ENCODE measurements at places on chromosomes 13 and 19.

DNA sequence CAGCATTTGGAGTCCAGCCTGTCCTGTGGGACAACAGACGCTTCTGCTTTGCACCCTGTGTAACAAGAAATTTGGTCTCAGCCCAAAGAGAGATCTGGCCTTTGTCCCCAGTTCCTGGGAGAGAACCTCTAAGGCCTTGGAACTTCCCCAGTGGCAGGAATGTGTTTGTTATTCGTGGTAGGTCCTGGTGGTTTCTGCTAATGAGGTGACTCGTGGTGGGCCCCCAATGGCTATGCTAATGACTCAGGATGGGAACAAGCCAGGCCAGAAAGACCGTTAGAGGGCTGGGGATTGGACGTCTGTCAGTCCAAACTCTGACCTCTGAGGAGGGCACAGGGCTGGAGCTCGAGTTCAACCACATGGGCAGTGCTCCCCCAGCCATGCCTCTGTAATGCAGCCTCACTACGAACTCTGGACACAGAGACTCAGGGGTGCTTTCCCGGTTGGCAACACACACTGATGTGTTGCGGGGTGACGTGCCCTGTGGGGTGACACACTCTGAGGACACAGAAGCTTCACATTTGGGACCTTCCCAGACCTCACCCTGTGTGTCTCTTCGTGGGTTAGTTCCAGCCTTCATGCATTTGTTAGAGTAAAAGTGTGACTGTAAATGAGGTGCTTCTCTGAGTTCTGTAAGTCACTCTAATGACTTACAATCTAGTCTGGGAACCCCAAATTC, 38.9 kb downstream of the TEX29 start:
- DNase-seq, result no peak

DNA sequence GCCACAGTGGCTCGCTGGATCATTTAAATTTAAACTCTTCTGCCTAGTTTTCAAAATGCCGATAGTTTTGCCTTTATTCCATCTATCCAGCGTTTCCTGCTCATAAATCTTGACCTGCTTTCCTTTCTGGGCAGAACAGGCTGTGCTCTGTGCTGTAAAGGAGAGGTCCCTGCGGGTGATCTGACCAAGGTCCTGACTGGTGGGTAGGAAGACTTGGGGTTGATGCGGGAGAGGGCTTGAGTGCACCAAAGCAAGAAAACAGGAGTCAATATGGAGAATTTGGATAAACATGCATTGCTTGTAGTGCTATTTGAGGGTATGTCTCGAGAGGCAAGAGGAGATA, 533.6 kb downstream of the MYO16 start:
- DNase-seq, result no peak

DNA sequence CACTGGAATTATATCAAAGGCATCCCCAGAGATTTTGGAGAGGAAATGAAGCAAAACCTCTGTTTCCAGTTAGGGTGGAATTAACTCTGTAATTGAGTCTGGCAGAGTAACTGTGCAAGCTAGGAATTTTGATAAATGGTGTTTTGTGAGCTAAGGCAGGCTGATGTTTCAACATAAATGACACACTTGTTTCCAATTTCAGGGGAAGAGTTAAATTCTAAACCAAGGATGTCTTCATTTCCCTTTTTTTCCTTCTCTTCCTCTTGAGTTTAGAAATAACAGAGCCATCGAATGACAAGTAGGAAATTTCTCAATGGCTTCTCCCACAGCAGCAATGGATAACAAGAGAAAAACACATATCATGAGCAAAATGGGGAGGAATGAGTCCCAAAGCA, 131.2 kb downstream of the IRS2 start:
- DNase-seq, result no peak

DNA sequence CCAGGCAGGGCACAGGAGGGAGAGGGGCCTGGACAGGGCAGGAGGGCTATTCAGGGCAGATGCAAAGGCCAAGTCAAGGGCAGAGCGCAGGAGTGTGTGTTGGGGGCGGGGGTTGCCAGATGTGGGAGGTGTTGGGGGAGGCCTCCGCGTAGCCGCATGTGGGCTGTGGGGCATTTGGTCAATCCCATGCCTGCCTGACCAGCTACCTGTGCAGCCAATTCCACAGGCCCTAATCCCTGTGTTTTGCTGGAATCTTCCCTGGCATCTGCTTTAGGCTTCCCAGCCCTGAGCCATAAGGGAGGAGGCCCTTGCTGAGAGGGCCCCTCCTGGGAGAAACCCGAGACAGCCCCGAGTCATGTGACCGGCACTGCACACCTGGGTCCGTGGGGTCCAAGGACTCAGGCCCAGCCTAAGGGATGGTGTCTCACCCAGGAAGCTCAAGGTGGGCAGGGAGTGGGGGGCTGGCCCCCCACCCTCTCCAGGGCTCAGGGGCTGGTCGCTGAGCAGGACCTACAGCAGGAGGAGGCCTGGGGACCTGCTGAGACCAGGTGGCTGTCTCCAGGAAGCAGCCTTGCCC, 20.3 kb downstream of the RFX1 start:
- DNase-seq, result no peak

DNA sequence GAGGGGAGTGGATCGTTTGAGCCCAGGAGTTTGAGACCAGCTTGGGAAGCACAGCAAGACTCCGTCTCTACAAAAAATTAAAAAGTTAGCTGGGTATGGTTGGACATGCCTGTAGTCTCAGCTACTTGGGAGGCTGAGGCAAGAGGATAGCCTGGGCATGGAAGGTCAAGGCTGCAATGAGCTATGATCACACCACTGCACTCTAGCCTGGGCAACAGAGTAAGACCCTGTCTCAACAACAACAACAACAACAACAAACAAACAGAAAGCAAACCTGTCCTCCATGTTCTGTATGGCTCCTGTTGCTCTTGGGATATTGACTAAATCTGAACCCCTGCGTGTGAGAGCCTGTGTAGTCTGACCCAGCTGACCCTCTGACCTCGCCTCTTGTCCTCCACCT, 14.9 kb downstream of the CEBPA start:
- DNase-seq, result no peak

- no peak for DNase-seq
Measured at GRCh38 chr13:76533251-76533650, 353.0 kb downstream of the KCTD12 start.

DNA sequence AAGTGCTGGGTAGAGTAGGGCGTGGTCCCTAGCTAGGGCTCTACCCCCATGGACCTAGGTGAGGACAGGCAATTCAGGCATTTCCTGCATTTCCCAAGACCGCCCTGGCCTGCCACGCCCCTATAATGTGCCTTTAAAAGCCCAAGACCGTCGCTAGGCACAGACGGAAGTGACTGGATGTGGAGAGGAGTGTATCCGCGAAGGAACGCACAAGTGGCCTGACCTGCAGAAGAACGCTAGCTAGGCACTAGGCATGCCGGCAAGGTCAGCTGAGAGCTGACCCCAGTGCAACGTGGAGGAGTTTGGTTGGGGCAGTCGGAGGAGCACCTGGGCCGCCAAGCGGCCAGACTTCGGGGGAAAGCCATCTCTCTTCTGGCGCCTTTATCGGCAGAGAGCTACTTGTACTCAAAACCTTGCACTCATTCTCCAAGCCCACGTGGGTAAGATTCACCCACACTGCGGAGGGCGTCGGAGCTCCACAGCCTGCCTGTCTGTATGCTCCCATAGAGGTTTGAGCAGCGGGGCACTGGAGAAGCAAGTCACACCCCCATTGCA, 370.0 kb downstream of the FGF9 start:
- no peak for DNase-seq

DNA sequence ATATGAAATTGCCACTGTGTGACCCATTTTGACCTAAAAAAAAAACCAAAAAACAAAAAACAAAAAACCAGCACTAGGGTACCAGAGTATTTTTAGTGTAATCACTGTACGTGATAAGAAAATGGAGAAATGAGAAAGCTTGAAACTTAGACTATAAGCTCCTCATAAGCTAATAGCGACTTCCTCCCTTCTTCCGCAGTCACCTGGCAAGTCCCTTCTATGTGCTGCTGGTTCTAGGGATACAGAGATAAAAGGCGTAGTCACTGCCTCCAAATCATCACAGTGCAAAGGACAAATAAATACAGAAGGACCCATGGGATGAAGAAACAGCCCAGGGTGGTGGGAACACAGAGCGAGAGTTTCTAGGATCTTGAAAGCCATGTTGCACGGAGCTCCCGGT, 190.3 kb downstream of the TM9SF2 start:
- DNase-seq, result no peak

DNA sequence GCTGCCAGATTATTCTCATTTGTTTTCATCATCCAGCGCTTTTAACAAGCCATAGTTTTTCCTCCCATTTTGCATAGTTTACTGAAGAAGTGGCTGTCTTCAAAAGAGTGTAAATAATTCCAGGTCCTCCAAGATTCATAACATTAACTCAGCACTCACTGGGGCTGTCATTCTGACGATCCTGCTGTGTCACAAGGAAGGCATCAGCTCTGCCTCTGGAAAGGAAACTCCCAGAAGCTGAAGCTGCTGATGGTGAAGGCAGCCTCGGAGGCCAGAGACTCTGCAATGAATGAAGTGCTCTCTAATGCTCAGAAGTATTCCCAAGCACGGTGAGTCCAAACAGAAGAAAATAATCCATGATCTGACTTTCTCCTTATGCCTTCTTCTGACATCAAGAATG, 60.0 kb downstream of the FLT1 start:
- DNase-seq, result no peak

GRCh38 chr19:11507370-11508078, 1.9 kb upstream of the ZNF653 start:
- DNase-seq, result no peak

GRCh38 chr13:99565478-99566124, 64.3 kb downstream of the TM9SF2 start:
- no peak for DNase-seq

DNA sequence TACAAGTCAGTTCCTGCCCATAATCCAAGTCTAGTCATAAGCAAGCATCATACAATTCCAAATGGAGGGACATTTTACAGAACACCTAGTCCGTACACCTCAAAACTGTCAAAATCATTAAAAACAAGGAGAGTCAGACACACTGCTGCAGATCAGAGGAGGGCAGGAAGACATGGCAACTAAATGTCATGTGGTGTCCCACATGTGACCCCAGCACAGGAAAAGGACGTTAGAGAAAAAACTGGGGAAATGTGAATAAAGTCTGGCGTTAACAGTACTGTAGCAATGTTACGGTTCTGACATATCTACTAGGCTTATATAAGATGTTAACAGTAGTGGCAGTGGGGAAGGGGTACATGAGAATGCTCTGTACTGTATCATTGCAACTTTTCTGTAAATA, 2.3 kb downstream of the ZSCAN5A start:
- no peak for DNase-seq

- no peak for DNase-seq
Measured at GRCh38 chr13:105389373-105389772, 1146.1 kb downstream of the EFNB2 start.

DNA sequence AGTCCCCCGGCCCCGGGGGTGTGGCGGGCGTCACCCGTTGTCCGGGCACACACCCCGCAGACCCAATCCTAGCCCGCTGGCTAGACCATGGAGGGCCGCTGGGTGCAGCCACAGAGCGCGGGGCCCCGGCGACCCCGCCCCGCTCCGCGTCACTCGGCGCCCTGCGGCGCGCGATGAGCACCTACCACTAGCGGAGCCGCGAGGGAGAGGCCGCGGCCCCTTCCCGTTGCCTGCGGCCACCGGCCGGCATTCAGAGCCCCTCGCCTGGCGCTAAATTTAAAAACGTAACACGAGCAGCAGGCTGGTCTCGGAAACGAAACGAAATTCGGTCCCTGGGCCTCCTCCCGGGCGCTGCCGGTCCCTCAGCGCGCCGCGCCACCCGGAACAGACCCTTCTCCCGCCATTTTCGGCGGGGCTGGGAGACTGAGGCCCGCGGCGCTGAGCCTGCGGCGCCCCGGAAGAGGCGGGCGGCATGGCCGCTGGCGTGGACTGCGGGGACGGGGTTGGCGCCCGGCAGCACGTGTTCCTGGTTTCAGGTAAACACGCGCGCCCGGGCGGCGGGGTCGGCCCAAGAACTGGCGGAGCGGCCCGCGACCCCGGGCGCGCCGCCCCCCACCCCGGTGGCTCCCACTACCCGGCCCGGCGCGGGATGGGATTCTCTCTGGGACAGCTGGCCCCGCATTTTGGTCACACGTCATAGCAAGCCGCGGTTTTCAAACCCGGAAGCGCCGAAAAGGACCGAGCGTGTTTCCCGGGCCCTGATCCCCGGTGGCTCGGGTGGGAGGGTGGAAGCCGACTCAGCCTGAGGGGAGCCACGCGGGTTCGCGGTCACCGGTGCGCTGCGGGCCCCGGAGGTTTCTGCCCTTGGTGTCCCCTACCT, at the start of gene RNASEH2B:
Gene RNASEH2B, plus strand, starts transcription at position 187 of the 880 bp plus-strand sequence. Its CDS starts 286 bp downstream, at position 473.
- no peak for DNase-seq

DNA sequence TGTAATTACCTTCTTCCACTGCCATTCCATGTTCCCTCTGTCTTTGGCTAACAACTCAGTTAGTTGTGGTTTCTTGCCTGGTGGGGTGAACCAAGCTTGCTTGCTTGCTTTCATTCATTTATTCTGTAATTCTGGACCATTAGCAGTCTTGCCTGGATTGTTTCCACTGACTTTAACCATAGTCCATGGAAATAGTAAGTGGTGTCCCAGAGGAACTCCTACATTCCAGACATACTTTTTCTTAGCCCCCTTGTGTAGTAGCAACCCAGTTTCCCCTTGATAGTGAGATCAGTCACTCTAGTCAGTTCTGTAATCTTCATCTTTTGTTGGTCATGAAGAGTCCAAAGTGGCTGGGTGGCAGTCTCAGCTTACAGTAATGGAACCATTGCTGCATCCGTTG, 23.2 kb downstream of the PDS5B start:
- no peak for DNase-seq

- DNase-seq, result no peak
Measured at GRCh38 chr13:36543671-36544070, 111.4 kb downstream of the CCNA1 start.

GRCh38 chr13:44032802-44033201, 153.1 kb downstream of the LACC1 start:
- no peak for DNase-seq

- DNase-seq, result no peak
Measured at GRCh38 chr19:38666663-38667511, 19.4 kb downstream of the ACTN4 start.

GRCh38 chr19:43723588-43723987, 7.7 kb downstream of the IRGC start:
- no peak for DNase-seq

- no peak for DNase-seq
Measured at GRCh38 chr19:49371184-49371583, 7.5 kb downstream of the DKKL1 start.

DNA sequence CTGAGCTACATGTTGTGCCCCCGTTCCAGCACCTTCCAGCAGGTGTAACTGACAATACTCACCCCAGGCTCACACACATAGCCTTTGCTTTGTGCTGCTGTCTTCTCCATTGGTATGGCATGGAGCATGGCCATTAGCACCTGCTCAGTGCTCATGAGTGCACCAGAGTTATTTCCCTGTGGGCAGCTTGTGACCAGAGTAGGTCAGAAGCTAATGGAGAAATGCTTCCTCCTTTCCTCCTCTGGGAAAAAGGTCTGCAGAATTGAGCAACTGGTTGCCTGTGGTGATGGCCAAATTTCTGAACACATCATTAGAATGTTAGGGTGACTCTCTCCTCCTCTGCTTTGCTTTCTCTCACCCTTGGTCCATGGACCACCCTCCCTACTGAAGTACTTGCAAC, 344.5 kb upstream of the TMTC4 start:
- no peak for DNase-seq

GRCh38 chr13:48969685-48970084, 6.0 kb upstream of the FNDC3A start:
- no peak for DNase-seq

All from non-pigmented ciliary epithelial cell (primary cell).